A549 treated with dexamethasone at 1 μM for 4 hours (cell line): ENCODE measurements at places on chromosomes 12 and 14. TPM values are rescaled to one million over a fixed set of nuclear protein-coding genes. Genes with fewer than 3 reads are reported as not detected.

STAC3 gene
- total RNA-seq = 0.18 to 0.54 TPM (median 0.38 TPM) in 4 of 5 replicates, not detected in the other

NEDD1 gene
- total RNA-seq = 16.6 to 26.4 TPM (median 22.5 TPM) in 5 replicates

WNT1 gene
- 0.07 to 0.28 TPM (median 0.18 TPM) in 5 replicates for total RNA-seq

SPTB gene
- total RNA-seq = 1.2 to 2.4 TPM (median 2.0 TPM) in 5 replicates

DIO3 gene
- 0.07 to 0.13 TPM (median 0.08 TPM) in 4 of 5 replicates, not detected in the other for total RNA-seq

SERPINA3 gene
- 10.4 to 14.2 TPM (median 12.6 TPM) in 5 replicates for total RNA-seq

KRT72 gene
- total RNA-seq = not detected in 5 replicates

HAL gene
- total RNA-seq = 0.39 to 0.99 TPM (median 0.76 TPM) in 5 replicates

KRT83 gene
- 2.4 to 3.0 TPM (median 2.8 TPM) in 5 replicates for total RNA-seq

WNT5B gene
- total RNA-seq = 2.0 to 3.6 TPM (median 2.8 TPM) in 5 replicates

MIA2 gene
- total RNA-seq = 18.3 to 22.0 TPM (median 19.2 TPM) in 5 replicates

TMEM229B gene
- total RNA-seq = 0.13 to 0.24 TPM (median 0.21 TPM) in 5 replicates

PRH2 gene
- 0.26 to 0.27 TPM in 2 of 5 replicates, not detected in the others for total RNA-seq

USP44 gene
- 0.07 to 0.14 TPM (median 0.08 TPM) in 5 replicates for total RNA-seq

SCNN1A gene
- 16.8 to 31.6 TPM (median 27.9 TPM) in 5 replicates for total RNA-seq

ASIC1 gene
- total RNA-seq = 4.2 to 6.0 TPM (median 5.9 TPM) in 5 replicates

AMN gene
- total RNA-seq = 0.27 to 0.45 TPM (median 0.32 TPM) in 5 replicates

AQP2 gene
- total RNA-seq = not detected in 5 replicates

KRT71 gene
- 0.06 TPM in 1 of 5 replicates, not detected in the others for total RNA-seq

ADAM20 gene
- 0.02 TPM in 1 of 5 replicates, not detected in the others for total RNA-seq

SLC41A2 gene
- 17.2 to 33.5 TPM (median 30.2 TPM) in 5 replicates for total RNA-seq

TAS2R46 gene
- not detected in 5 replicates for total RNA-seq

GLS2 gene
- 0.07 to 0.28 TPM (median 0.11 TPM) in 5 replicates for total RNA-seq

KRT3 gene
- 0.05 to 0.06 TPM (median 0.05 TPM) in 3 of 5 replicates, not detected in the others for total RNA-seq

PTPRO gene
- 0.06 to 0.24 TPM (median 0.09 TPM) in 5 replicates for total RNA-seq

SRRM4 gene
- not detected in 5 replicates for total RNA-seq

DAO gene
- not detected in 5 replicates for total RNA-seq

ARMH4 gene
- 0.25 to 0.71 TPM (median 0.52 TPM) in 5 replicates for total RNA-seq

ANKRD33 gene
- 0.08 TPM in 1 of 5 replicates, not detected in the others for total RNA-seq

BCL11B gene
- total RNA-seq = 0.29 to 0.59 TPM (median 0.47 TPM) in 5 replicates

RFX4 gene
- total RNA-seq = 0.02 to 0.07 TPM (median 0.04 TPM) in 4 of 5 replicates, not detected in the other

TRIM9 gene
- total RNA-seq = 9.3 to 17.1 TPM (median 15.5 TPM) in 5 replicates

TMCC3 gene
- total RNA-seq = 1.2 to 1.8 TPM (median 1.4 TPM) in 5 replicates

RAB35 gene
- total RNA-seq = 62.8 to 86.2 TPM (median 85.4 TPM) in 5 replicates

PLD4 gene
- 0.02 to 0.23 TPM in 2 of 5 replicates, not detected in the others for total RNA-seq

PMEL gene
- total RNA-seq = 0.53 to 1.1 TPM (median 0.67 TPM) in 5 replicates

RTN1 gene
- total RNA-seq = 0.03 TPM in 1 of 5 replicates, not detected in the others

CISTR gene
- not detected in 5 replicates for total RNA-seq

MYBPC1 gene
- total RNA-seq = 0.08 to 0.13 TPM in 2 of 5 replicates, not detected in the others

MORN3 gene
- 0.25 to 0.65 TPM (median 0.33 TPM) in 5 replicates for total RNA-seq

ACACB gene
- 11.0 to 18.0 TPM (median 15.5 TPM) in 5 replicates for total RNA-seq

GPR132 gene
- total RNA-seq = 0.32 to 0.86 TPM (median 0.54 TPM) in 5 replicates

TSHR gene
- not detected in 5 replicates for total RNA-seq

SLC35F4 gene
- total RNA-seq = not detected in 5 replicates

KERA gene
- not detected in 5 replicates for total RNA-seq

SCN8A gene
- total RNA-seq = 1.0 to 1.8 TPM (median 1.6 TPM) in 5 replicates

TAMALIN gene
- total RNA-seq = 0.67 to 1.4 TPM (median 0.88 TPM) in 5 replicates

SLC25A47 gene
- total RNA-seq = not detected in 5 replicates

B4GALNT3 gene
- 0.49 to 0.74 TPM (median 0.52 TPM) in 5 replicates for total RNA-seq

DMAC2L gene
- total RNA-seq = 10.0 to 13.4 TPM (median 11.2 TPM) in 5 replicates

MYH7 gene
- 0.02 TPM in 1 of 5 replicates, not detected in the others for total RNA-seq

TGM1 gene
- 0.82 to 1.4 TPM (median 1.1 TPM) in 5 replicates for total RNA-seq

MYL2 gene
- total RNA-seq = 0.91 to 1.7 TPM (median 0.96 TPM) in 5 replicates

OR6C2 gene
- total RNA-seq = not detected in 5 replicates

LALBA gene
- not detected in 5 replicates for total RNA-seq

CHGA gene
- 1.4 to 3.0 TPM (median 1.6 TPM) in 5 replicates for total RNA-seq

GNPNAT1 gene
- total RNA-seq = 45.8 to 57.0 TPM (median 53.2 TPM) in 5 replicates

GDF3 gene
- not detected in 5 replicates for total RNA-seq

SYNDIG1L gene
- total RNA-seq = not detected in 5 replicates
